Right hindlimb (tissue), 1 donor: ENCODE measurements at places on chromosomes 1 and 21.

DNA sequence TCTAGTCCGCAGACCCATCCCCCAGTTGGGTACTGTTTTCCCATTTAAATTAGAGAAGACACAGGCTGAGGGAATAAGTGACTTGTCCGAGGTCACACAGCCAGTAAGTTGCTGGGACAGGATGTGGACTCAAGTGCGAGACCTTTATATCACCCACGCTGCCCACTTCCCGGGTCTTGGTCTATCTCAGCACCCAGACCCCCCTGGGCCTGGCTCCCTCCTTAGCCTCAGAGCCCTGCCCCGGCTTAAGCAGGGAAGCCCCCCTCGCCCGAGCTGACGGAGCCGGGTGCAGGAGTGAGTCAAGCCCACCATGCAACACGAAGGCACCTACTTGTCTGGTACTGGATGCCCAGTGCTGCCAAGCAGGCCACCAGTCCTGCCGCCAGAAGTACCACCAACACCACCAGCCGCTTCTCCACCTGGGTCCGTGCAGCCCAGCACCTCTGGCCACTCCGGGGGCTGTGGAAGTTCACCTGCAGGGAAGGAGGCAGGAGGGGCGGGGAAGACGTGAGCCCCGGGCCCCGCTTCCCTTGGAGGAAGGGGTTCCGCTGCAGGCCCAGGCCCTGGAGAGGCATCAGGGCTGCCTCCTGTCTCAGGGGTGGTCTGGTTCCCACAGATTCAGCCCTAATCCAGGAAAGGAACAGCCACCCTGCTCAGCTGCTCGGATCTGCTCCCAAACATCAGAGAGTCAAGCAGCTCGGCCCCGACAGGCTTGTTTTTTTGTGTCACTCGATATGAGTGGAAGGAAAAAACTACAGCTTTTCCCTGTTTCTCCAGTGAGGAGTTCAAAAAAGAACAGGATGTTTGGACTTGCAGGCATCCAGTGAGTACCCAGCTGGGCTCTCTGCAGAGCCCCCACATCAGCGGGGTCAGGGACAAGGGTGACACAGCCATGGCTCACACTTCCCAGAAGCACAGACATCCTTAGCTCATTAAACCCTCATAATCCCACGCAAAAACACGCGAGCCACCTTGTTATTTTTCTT, 11.1 kb downstream of the ECE1 start:
- no peak for DNase-seq

GRCh38 chr1:209657140-209657879, 5.1 kb upstream of the LAMB3 start:
- no peak for DNase-seq

GRCh38 chr1:75765697-75766355, 20.2 kb upstream of the RABGGTB start:
- DNase-seq: no peak

DNA sequence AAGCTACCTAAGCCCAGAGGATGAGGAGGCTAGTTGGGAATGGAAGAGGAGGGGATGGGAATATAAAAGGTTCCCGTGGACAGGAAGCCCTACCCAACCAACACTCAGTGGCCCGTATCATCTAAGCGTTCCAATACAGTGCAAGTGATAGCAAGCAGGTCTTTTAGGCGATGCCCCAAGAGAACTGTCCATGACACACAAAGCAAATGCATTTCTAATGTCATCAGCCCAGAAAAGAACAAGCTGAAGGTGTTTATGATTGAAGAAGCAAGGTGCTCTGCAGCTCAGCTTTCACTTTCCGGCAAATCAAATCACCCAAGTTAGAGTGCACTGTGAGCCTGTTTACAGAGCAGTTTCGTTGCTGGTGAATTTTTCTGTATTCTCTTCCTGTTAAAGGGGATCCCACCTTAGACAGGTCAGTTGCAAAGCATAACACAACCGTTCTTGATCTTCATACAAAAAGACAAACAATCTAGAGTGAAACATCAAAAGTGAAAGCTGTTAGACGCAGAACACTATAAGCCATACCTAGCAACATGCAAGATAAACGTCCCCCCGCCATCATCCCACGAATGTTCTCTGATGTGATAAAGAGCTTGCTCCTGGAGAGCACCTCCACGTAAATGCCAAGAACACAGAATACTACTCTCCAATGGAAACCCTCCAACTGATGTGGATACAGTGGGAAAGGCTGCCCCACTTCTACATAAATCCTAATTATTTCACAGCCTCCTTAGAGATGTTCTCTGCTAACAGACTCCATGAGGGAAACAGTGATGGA, 54.0 kb downstream of the PGBD5 start:
- no peak for DNase-seq

DNA sequence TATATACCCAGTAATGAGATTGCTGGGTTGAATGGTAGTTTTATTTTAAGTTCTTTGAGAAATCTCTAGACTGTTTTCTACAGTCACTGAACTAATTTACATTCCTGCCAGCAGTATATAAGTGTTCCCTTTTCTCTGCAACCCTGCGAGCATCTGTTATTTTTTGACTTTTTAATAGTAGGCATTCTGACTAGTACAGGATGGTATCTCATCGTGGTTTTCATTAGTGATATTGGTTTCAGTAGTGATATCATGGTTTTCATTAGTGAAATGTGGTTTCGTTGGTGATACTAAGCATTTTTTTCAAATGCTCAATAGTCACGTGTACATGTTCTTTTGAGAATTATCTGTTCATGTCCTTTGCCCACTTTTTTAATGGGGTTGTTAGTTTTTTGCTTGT, 316.8 kb downstream of the PTBP2 start:
- no peak for DNase-seq

DNA sequence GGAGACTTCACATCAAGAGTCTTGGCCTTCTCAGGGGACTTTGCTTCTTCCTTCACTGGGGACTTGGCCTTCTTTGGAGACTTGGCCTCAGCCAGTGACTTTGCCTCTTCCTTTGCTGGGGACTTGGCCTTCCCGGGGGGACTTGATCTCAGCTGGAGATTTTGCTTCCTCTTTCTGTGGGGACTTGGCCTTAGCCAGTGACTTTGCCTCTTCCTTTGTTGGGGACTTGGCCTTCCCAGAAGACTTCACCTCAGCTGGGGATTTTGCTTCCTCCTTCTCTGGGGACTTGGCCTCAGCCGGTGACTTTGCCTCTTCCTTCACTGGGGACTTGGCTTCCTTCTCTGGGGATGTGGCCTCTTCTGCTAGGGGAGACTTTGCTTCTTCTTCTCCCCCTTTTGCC, 13.5 kb upstream of the CD2 start:
- DNase-seq: no peak

- DNase-seq: no peak
These were observed 8.9 kb downstream of the SLC6A17 start for GRCh38 chr1:110159168-110159567.

DNA sequence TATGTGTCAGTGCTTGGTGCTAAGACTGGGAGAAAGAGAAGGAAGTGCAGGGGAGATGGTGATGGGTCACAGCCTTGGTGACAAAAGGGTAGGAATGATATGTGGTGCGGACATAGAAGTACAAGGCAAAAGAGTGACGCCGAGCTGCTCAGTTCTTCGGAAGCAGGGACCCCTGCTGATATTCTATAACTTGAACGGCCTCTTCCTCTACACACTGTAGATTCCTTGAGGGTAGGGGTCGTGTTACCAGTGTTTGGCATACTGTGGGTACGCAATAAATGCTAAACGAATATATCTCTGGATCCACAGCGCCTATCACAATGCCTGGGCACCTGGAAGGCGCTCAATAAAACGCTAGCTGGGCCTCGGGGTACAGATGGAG, 488 bp downstream of the DBT start:
- no peak for DNase-seq

- no peak for DNase-seq
These were observed 57.4 kb downstream of the ARID4B start for GRCh38 chr1:235270625-235271024.

GRCh38 chr1:201609661-201610318, 70.9 kb downstream of the NAV1 start:
- DNase-seq: peak; percentile 12

GRCh38 chr1:108816049-108816893, 40.6 kb downstream of the AKNAD1 start:
- DNase-seq: peak; percentile 96

DNA sequence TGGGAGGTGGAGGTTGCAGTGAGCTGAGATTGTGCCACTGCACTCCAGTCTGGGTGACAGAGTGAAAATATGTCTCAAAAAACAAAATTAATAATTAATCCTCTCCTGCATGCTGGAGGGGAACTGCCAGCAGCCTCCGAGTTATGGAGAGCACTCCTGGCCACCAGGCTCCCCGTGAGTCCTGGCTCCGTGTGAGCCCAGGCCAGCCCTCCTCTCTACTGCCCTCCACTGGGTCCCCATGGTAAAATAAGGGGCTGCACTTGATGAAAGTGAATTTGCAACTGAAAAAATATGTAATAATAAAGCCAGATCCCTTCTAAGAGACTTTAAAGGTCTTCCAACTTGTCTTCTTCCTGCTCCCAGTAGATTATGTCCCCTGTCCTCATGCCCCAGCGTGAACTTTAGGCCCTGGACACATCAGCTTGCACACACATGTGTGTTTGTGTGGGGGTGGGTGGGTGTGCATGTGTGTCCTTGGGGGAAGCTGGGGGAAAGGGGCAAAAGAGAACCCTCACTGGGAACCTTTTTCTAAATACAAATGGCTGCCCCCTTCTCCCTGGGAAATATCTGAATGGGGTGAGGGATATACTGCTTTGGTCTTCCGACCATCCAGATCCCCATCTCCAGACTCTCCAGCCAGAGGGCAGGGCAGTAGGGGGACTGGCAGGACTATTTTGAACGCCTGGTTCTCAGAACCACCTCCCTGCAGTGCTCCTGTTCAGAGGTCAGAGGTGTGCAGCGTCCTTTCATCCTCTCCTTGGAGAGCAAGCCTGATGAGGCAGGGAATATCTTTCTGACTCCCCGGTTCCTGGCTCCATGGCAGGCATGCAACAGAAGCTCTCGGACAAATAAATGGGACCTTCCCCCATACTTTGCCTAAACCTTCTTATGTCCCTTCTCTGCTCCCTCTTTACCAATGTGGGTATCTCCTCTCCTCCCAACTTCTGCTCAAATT, 26.2 kb downstream of the NEK2 start:
- peak; percentile 47 for DNase-seq

DNA sequence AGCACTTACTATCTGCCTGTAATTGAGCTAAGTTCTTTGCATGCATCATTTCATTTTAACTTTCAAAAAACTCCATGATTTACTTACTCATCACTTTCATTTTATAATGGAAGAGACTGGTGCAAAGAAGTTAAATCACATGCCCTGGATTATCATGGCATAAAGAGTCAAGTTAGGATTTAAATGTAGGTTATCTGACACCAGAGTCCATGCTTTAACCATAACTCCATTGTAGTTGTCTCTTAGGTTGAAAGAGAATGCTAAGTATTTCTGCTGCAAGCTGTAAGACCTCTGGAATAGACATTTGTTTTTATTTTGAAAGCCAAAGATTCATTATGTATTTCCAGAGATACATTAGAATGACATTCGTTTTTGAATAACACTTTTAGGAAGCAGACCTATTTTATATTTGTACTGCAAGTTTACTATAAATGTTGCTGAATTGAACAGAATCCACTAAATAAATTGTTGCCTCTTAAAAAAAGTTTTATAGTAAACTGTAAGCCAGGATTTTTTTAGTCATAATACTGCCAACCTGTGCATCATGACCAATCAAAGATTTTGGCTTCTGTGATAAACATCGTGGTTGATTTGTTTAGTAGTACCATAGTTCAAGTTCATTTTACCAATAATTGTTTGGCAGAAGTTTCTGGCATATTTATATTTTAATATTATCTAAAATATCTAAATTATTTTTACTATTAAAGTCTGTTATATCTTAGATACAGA, 26.1 kb downstream of the CFH start:
- DNase-seq: no peak

DNA sequence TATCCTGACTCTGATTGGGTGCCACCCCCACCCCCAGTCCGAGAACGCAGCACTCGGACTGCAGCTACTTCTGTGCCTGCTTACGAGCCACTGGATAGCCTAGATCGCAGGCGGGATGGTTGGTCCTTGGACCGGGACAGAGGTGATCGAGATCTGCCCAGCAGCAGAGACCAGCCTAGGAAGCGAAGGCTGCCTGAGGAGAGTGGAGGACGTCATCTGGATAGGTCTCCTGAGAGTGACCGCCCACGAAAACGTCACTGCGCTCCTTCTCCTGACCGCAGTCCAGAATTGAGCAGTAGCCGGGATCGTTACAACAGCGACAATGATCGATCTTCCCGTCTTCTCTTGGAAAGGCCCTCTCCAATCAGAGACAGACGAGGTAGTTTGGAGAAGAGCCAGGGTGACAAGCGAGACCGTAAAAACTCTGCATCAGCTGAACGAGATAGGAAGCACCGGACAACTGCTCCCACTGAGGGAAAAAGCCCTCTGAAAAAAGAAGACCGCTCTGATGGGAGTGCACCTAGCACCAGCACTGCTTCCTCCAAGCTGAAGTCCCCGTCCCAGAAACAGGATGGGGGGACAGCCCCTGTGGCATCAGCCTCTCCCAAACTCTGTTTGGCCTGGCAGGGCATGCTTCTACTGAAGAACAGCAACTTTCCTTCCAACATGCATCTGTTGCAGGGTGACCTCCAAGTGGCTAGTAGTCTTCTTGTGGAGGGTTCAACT, 2.1 kb downstream of the RBM15 start:
- no peak for DNase-seq

DNA sequence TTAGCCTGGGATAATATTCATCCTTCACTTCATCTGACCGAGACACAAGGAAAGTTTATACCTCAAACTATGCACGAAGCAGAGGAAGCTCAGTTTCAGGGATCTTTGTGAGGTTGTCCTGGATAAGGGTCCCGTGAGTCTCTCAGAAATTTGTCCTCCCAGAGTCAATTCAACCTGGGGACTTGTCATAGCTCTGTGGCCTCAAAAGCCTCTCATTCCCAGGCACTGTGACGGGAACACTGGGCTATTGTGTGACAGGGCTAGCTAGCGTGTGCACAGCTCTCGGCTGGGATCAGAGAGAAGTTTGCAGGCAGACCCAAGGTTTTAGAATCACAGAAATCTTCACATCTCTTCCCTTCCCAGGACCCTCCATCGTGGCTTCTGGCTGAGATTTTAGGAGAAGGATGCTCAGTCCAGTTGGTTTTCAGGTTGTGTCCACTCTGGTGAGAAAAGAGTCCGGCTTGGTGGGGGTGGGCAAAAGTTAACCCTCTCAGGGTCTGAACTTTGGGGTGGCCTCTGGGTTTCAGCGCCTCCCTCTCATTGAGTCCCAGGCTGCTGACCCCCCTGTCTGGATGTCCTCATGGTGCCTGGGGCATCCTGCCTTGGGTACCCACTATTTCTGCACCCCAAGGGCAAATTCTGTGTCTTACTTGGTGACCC, 20.4 kb upstream of the LBR start:
- DNase-seq: no peak
